IMR-90 (cell line): ENCODE measurements at places on chromosomes 11 and 22. TPM values are rescaled to one million over a fixed set of nuclear protein-coding genes. Genes with fewer than 3 reads are reported as not detected.

DNA sequence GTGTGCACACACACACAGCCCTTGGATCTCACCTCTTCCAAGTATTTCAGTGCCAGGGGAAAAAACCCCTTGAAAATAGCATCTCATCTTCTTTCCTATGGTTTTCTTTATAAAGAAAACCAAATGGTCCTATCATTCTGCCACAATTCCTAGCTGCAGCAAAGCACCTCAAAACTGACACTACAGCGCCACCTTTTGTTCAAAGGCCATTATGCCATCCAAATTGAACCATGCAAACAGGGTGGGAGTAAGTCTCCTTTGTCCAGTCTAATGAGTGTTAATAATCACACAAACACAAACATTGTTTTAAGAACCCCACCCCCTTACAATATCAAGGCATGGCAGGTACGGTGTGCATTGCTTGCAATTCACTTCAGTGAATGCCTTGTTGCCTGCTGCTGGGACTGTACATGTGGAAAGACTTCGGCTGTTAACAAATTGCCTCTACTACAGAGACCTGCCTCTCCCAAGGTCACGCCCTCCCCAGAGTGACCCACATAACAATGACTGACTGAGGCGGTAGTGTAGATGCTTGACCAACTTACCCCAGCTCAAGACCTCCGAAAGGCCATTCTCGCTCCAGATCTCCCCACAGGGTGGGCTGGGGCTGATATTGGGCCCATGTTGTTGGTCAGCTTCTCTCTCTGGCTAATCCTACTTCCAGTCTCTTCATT is 31.7 kb downstream of the FAM181B start:
- no peaks in the 10 kb centered on the region for H3K36me3 ChIP-seq
- H3K4me1 ChIP-seq = no peaks in the 10 kb centered on the region
- peaks cover 1% of the 10 kb centered on the region; the same call in 1 of the 2 replicates for H3K27me3 ChIP-seq
- H3K4me3 ChIP-seq = no peak overlapping the region
- no peak overlapping the region for H3K27ac ChIP-seq
- peak; percentile 16 for DNase-seq

GRCh38 chr22:22574361-22574760 is 15.3 kb upstream of the PRAME start:
- no peaks in the 10 kb centered on the region for H3K4me1 ChIP-seq
- H3K27me3 ChIP-seq = peaks cover 9% of the 10 kb centered on the region
- DNase-seq = no peak
- no peak overlapping the region for H3K27ac ChIP-seq

DNA sequence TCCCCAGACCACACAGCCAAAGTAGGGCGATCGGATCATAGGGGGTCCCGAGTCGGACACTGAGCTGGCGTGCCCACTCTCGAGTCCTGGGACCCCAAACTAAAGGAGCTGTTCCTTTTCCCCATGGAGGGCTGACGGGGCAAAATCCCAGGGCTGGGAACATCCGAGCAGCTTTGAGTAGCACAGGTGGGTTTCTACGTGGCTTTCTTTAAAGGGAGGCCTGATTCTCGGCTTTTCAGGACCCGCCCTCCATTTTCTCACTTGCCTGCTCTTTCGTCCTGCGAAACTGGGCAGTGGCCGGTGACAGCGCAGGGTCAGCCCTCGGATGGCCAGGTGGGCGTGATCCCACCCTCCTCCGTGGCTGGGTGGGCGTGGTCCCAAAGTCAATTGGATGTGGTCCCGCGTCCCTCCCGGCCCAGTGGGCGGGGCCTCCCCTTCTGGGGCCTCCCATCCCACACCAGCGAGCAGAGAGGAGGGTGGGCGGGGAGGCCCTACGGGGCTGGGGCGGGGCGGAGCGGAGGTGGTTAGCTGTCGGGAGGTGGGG is 17.5 kb upstream of the TXNRD2 start:
- H3K4me1 ChIP-seq = peaks cover 25% of the 10 kb centered on the region
- H3K27me3 ChIP-seq = no peaks in the 10 kb centered on the region
- no peak overlapping the region for H3K27ac ChIP-seq

GRCh38 chr11:121711939-121712338 is 259.2 kb upstream of the SORL1-AS1 start:
- H3K27me3 ChIP-seq = no peaks in the 10 kb centered on the region
- no peak overlapping the region for H3K4me3 ChIP-seq
- no peaks in the 10 kb centered on the region for H3K36me3 ChIP-seq
- peak; percentile 39 for DNase-seq
- no peak overlapping the region for H3K27ac ChIP-seq

- peak overlapping the region; percentile 83 for H3K4me3 ChIP-seq
- peak overlapping the region; percentile 16; the same call in 1 of the 2 replicates for H3K27ac ChIP-seq
- peaks cover 2% of the 10 kb centered on the region; the same call in 1 of the 2 replicates for H3K27me3 ChIP-seq
- no peaks in the 10 kb centered on the region for H3K36me3 ChIP-seq
Measured at GRCh38 chr11:36376888-36377758, 81.0 kb downstream of the PRR5L start.

DNA sequence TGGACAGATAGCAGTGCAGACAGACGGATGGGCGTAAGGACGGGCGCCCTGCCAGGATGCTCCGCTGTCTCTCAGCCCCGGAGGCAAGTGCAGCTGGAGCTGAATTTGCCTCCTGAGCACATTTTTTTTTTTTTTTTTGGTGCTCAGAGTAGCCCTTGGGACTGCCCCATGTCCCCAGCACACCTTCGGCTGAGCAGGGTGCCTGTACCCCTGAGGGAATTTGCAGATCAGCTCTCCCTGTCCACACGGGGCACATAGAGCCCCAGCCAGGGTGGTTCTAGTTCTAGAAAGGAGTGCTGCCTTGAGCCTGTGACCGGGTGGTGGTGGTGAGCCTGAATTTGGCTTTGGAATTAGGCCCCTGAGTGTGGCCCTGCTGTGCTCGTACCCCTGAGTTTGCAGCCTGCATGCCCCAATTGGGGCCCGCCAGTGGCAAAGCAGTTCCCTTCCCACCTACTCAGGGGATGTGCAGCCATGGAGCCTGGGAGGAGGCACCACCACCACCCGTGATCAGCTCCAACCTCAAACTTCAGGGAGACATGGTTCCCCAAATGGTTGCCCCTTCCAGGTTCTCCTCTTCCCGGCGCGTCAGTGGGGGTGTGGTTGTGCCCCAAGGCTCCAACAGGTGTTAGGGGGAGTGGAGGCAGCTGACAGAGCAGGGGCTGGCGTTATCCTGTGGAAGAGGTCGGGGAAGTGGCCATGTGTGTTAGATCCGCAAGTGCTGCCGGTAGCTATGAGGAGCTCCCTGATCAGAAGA is 1232.7 kb downstream of the BRD1 start:
- DNase-seq = no peak
- H3K27me3 ChIP-seq = no peaks in the 10 kb centered on the region
- no peaks in the 10 kb centered on the region for H3K4me1 ChIP-seq
- H3K27ac ChIP-seq = no peak overlapping the region
- no peaks in the 10 kb centered on the region for H3K36me3 ChIP-seq
- no peak overlapping the region for H3K4me3 ChIP-seq

- no peaks in the 10 kb centered on the region for H3K27me3 ChIP-seq
- DNase-seq = no peak
- no peaks in the 10 kb centered on the region for H3K36me3 ChIP-seq
Measured at GRCh38 chr11:128731041-128731663, 37.3 kb downstream of the FLI1 start.

GRCh38 chr11:848380-848931 is 5.8 kb downstream of the TSPAN4 start:
- H3K4me1 ChIP-seq = peaks cover 42% of the 10 kb centered on the region
- H3K36me3 ChIP-seq = peaks cover 2% of the 10 kb centered on the region; the same call in 1 of the 2 replicates
- no peak for DNase-seq
- H3K27ac ChIP-seq = no peak overlapping the region
- no peaks in the 10 kb centered on the region for H3K27me3 ChIP-seq

- H3K4me3 ChIP-seq = no peak overlapping the region
- no peaks in the 10 kb centered on the region for H3K36me3 ChIP-seq
- H3K27ac ChIP-seq = no peak overlapping the region
- DNase-seq = no peak
- no peaks in the 10 kb centered on the region for H3K4me1 ChIP-seq
Measured at GRCh38 chr22:23496445-23496833, 83.7 kb downstream of the IGLL1 start.

GRCh38 chr11:75487365-75487764 is 38.4 kb downstream of the GDPD5 start:
- no peaks in the 10 kb centered on the region for H3K36me3 ChIP-seq
- peaks cover 9% of the 10 kb centered on the region for H3K4me1 ChIP-seq
- no peak overlapping the region for H3K4me3 ChIP-seq
- H3K27me3 ChIP-seq = no peaks in the 10 kb centered on the region; the same call in 1 of the 2 replicates

CD44 gene
- 341 and 357 TPM in 2 replicates for total RNA-seq
